Diencephalon (tissue), 1 donor: ENCODE measurements at places on chromosomes 3 and 15. TPM values are rescaled to one million over a fixed set of nuclear protein-coding genes. Genes with fewer than 3 reads are reported as not detected.

The VGLL3 gene
- 1.6 TPM for total RNA-seq

The LYZL4 gene
- total RNA-seq, result not detected

The CNTN6 gene
- total RNA-seq, result 35.1 TPM

The SEMA6D gene
- total RNA-seq, result 83.0 TPM

The MYRIP gene
- total RNA-seq, result 13.8 TPM

The RPLP1 gene
- 56.7 TPM for total RNA-seq

The DUOXA1 gene
- not detected for total RNA-seq

The ANO10 gene
- 48.4 TPM for total RNA-seq

The REC114 gene
- total RNA-seq, result not detected

The RASGRP1 gene
- 14.5 TPM for total RNA-seq

The TTLL13 gene
- not detected for total RNA-seq

The MKRN3 gene
- 23.8 TPM for total RNA-seq

The DPPA2 gene
- not detected for total RNA-seq
